ENCODE measurements at places on chromosomes 6 and 20.

- peak; percentile 89 for DNase-seq
Observed at GRCh38 chr20:47663354-47664067, 121.8 kb downstream of the SULF2 start.

GRCh38 chr20:63497946-63498935 is 642 bp downstream of the EEF1A2 start:
- DNase-seq = peak; percentile 37

DNA sequence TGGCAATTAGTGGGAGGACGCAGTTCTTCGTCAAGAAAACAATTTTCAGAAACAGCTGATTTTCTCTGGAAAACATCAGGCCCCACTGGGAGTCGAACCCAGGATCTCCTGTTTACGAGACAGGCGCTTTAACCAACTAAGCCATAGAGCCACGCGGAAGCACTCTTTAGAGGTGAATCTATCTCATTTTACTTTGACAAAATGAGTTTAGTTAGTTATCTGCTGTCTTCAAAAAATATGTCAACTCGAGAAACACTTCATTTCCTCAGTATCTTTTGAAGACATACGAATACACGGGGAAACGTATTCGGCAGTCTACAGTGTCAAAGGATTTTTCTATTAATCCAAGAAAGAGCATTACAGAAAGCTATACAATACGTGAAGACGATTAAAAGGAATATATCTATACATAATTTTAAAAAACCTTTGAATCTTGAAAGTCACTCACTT is 26.7 kb downstream of the GPX6 start:
- peak; percentile 71 for DNase-seq

DNA sequence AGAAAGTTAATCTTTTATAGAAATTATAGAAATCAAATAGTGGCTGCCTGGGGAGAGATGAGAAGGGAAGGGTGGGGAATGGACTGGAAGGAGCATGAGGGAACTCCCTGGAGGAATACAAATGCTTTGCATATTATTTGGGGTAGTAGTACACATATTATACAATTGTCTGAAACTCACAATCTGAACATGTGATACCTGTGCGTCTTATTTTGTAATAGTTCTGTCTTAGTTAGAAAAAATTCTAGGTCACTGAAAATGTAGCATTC is 30.7 kb upstream of the SPTLC3 start:
- no peak for DNase-seq

DNA sequence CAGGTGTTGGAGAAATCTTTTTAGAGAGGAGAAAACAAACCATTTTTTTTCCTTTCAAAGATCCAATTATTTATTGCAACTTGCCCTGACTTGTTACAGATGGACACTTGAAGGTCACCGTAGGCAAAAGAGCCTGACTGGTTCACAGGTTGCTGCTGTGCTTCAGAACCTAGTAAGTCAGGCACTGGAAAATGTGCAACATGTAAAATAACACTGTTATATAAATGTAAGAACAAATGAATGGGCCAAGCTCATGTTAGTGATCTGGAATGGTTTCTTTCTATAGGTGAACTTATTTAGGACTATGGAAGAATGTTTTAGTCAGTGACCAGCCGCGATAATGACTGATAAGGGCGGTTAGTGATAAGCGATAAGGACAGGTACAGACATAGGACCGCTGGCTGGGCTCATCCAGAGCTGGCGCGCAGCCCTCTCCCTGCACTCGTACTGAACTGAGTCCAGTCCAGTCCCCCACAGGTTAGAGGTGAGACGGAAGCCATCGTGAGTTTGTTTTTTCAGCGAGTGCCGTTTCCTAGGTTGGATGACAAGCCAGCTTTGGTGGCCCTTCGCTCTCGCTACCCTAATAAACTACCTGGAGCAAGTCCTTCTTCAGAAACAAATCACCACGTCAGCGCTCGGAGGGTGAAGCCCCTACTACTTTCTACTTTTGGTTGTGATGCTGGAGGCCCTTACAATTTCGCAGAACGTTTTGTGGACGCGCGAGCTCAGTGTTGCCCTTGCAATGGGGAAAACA is 94.4 kb upstream of the PRDM1 start:
- DNase-seq = peak; percentile 15

GRCh38 chr6:84095156-84095555 is 61.6 kb downstream of the MRAP2 start:
- no peak for DNase-seq

DNA sequence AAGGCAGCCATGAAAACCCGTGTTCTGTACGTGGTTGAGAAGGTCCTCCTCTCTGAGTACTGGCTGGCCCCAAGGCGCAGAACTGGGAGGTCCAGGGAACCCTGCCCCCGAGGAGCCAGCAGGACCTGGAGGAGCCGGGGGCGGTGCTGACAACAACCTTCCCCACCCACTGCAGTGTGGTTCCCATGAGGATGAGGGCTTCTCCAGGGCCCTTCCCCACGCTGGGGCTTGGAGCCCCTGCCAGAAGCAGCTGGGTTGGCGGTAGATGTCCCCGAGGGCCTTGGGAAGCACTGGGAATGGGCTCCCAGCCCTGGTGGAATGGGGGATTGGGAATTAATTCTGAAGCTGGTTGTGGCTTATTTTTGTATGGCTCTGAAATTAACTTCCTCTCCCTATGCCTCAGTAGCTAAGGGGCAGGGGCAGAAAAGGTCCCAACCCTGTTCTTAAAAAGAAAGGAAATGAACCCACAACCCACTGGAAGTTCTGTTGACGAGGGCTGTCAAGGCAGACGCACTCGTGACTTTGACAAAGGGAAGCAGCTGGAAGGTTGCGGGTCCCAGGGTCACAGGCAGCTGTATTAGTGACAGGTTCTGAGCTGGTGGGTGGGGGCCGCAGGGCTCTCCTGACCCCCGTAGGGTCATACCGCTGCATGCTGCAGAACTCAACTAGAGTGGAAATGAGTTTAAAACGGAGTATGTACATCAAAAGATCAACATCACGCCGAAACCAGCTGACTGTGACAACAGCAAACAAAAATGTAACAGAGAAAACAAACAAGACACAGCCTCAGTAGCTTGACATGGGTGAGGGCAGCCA is 13.9 kb upstream of the HELZ2 start:
- DNase-seq = no peak

DNA sequence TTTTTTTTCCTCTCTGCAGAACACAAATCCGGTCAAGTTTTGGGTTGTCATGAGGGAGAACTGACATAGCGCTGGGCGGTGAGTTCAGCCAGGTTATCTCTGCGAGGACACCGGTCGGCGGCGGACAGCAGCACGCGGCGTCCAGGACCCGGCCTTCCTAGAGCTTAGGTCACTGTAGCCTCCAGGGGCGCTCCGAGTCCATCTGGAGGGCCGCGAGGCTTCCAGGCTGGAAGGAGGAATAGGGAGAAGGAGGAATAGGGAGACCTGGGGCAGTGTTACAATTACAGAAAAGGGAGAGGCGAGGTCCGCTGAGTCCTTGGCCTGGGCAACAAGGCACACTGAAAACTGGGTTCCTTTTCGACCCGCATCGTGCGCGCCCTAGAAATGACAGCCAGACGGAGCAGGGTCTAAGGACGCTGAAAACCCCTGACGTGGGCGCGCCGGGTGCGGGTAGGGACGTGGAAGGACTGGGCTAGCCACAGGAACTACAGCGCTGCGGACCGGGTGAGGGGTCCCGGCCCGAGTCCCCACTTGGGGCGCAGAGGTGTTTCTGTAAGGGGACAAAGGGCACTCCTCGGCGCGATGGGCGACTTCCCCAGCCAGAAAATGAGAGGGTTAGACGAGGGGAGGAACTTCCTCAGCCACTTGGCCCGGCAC is 536 bp upstream of the FNDC1 start:
- DNase-seq = peak; percentile 47

DNA sequence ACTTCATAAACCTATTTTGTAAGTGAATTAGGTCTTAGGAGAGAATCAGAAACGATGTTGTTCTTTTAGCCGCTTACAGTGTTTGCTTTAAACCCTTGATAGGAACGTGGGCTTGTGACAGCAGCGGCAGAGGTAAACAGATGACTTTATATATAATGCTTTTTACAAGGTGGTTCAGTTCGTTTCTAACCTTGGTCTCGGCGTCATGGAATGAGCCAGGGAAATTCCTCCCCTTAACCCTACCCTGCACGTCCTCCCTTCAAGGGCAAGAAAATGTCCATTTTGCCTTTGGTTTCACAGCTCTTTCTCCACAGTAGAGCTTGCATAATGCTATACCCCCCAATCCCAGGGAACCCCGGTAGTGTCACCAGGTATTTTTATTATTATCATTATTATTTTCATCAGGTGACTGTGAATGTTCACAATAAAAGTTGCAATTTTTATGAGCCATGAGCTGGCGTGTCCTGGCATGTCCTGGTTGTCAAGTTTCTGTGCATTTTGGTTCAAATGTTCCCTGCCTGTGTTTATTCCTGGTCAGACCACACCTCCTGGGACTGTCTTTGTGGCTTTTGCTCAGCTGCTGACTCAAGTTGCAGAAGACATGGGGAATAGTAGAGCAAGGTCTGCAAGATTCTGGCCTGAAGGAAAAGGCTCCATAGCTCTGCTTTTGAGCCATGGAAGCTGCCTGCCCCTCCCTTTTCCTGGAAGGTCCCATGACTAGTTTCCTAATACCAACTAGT is 112.8 kb upstream of the BMP2 start:
- no peak for DNase-seq

GRCh38 chr6:154536999-154537398 is 26.5 kb upstream of the CNKSR3 start:
- DNase-seq = no peak

- no peak for DNase-seq
Observed at GRCh38 chr20:9441948-9442347, 72.4 kb upstream of the LAMP5 start.

GRCh38 chr6:127634178-127634577 is 57.2 kb downstream of the C6orf58 start:
- DNase-seq = no peak

DNA sequence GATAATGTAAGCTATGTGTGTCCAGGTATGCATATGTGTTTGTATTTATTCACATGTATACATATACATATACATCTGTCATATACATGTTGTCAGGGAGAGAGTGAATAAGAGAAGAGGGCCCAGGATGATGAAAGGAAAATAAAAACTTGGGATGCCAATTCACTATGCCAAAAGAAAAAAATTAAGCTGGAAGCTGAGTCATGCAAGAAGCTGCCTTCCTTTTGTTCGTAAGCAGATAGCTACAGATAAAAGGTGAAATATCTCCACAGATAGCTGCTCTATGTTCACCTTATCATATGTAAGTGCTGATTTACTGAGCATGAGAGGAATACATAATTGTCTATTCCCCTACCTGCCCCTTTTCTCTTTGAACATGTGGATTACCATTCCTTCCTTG is 579.9 kb downstream of the EPM2A start:
- DNase-seq = no peak

DNA sequence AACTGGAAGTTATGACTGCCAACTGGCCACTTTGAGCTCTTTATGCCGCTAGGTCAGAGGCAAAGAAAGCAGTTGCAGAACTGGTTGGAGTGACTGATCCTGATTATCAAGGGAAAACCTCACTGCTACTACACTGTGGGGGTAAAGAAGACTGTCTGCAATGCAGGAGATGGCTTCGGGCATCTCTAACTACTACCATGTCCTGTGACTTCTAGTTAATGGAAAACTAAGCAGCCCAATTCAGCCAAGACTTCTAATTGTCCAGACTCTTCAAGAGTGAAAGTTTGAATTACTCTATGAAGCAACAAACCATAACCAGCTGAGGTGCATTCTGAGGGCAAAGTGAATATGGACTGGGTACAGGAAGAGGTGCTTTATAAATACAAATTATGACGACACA is 773.6 kb upstream of the SLC35B3 start:
- DNase-seq = no peak

GRCh38 chr20:46715292-46715756 is 5.9 kb downstream of the SLC2A10 start:
- no peak for DNase-seq

DNA sequence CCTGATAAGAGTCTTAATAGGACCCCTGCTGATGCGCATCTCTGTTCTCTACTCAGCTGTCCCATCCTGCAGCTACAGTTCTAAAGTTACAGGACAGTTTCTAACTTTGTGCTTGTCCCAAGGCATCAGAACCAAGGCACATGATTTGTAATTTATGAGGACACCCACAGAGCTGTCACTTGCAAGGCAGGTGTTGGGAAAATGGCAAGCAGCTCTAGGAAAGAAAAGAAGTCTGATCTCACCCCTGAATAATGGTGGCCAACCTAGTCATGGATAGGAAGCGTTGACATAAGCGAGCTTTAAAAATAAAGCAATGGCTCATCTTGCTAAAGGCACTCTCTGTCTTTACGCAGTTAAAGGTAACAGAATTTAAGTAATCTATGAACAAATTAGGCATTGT is 127.6 kb upstream of the VGLL2 start:
- no peak for DNase-seq
